ENCODE measurements at places on chromosomes 4 and X.
A peak's percentile ranks its signal among the peaks of the same experiment; 100 is the strongest.

DNA sequence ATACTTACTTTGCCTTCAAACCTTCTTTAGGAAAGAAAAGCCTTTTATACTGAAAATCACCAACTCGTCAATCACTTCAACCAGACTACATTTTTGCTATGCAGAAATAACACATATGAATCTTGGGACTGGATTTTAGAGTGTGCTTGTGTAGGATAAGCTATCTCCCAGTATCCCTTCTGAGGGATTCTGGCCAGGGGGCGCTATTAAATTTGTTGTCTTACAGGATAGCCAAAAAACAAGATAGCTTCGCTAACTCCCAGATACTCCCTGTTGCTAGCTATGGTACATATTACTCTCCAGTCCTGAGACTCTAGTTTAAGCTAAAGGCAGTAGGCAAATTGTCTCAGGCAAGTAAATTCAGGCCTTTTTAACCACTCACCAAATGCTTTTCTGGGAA is 167.2 kb downstream of the LHFPL1 start:
- DNase-seq = no peak

- DNase-seq = no peak
Observed at GRCh38 chrX:39814391-39814790, 283.4 kb downstream of the BCOR start.

GRCh38 chr4:67820903-67821302 is 62.9 kb downstream of the TMPRSS11D start:
- no peak for DNase-seq

DNA sequence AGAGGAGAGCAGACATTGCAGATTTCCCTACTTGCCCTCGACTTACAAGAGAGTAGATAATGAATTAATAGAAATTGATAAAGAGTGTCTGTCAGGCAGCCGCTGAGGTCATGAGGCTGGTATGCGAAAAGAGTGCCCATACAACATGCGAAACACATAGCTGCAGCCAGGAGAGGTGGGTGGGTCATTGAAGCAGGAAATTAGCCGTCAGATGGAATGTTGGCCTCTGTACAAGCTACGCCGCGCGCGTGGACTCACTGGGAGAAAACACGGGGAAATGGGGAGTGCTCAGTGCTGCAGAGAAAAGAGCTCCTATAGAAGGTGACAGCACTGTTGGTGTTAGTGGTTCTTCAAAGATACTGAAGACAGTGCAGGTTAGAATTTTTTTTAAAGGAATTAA is 125.1 kb downstream of the RAPGEF2 start:
- peak; percentile 38 for DNase-seq

DNA sequence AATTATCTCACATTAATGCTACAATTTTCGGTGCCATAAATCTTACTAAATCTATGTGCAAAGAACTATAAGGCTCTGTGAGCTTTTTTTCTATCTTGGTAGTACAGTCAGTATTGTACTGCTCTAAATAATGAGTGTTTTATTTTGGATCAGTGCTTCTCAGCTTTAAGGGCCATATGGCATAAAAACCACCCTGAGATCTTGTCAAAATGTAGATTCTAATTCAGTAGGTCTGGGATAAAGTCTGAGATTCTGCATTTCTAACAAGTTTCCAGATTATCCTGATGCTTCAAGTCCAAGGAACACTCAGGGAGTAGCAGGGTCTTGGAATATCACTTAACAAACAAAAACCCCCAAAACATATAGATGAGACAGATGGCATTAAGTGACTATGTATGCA is 486.5 kb downstream of the GRXCR1 start:
- DNase-seq = no peak

DNA sequence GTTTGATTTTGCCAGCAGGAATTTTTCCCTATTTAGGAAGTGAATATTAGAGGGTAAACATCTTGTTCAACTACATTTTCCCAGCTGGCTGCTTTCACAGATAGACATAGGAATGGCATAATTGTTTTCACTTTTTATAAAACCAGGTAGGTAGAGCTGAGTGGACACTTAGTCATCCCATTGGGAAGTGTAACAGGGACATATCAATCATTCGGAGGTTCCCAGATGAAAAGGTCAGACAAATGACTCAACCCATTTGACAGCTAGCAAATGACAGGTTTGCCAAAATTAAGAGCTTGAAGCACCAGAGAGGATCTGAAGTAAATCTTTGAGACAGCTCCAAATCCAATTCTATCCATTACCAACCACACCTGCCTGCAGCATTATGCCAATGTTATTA is 205.3 kb downstream of the SLC39A8 start:
- DNase-seq = no peak

DNA sequence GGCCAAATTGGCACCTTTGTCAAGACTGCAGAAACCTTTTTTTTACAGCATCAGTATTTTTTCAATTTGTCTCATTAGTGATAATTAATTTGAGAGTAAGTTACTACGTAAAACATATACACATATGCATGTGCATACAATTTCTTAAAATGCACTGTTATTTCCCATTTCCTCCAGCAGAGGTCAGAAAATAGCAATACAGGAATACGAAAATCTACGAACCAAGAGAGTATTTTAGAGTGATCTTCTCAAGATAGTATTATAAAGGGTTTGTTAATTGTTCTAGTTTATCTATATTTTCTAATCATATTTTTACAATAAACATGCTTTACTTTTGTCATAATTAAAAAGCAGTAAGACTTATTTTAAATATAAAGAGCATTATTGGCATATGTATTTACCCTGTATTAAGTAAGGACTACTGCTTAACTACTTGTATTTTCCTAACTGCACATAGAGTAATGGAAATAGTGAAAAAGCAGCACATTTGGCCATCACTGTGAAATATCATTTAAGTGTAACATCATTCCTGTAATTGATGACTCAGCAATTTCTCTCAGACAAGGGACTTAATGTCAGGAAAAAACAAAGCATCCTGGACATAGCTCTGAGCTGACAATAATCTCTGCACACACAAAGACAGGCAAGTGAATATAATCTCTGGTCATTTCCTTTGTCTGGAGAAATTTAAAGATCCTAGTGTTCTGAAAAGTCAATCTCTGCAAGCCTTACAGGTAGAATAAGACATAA is 45.6 kb downstream of the MAOB start:
- no peak for DNase-seq

GRCh38 chr4:152697284-152698088 is 17.7 kb upstream of the TMEM154 start:
- peak; percentile 75 for DNase-seq

GRCh38 chr4:22391551-22391950 is 124.3 kb downstream of the ADGRA3 start:
- DNase-seq = no peak

DNA sequence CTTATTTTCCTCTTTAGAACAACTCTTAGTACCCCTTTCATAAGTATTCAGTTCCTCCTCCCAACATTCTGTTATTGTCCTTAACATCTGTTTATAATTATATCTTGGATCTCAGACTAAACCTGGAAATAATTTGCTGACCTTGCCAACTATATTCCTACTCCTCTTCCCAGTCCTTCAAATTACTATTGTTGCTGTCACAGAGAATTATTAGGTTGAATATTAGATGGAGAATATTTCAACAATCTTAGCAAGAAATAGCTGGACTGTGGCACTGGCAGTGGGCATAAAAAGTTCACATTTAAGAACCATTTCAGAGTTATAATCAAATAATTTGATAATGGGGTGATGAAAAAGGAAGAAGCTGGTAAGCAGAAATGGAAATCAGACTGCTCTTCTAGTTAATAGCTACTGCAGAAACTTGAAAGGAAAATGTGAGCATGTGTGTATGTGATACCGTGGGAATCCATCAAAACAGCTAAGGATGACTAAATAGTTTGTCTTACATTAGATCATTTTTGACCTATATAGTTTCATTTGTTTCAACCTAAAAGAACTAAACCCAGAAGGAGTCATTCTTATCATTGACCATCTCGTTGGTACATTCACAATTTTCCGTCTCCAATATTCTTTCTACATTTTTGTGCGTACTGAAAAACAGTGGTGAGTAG is 43.3 kb upstream of the PRDM8 start:
- DNase-seq = no peak

DNA sequence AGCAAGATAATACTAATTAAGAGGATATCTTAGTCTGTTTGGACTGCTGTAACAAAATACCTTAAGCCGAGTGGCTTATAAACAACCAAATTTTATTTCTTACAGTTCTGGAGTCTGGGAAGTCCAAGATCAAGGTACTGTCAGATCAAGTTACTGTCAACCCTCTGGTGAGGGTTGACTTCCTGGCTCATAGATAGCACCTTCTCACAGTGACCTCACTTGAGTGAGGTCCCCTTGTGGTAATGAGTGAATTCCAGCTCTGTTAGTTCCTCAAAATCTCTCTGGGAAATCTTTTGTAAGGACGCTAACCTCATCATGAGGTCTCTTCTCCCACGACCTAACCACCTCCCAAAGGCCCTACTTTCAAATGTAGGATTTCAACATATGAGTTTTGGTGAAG is 36.9 kb upstream of the ADGRA3 start:
- DNase-seq = no peak

GRCh38 chr4:25727711-25728493 is 72.3 kb downstream of the SLC34A2 start:
- no peak for DNase-seq

GRCh38 chrX:36534900-36535299 is 473.3 kb upstream of the FAM47C start:
- no peak for DNase-seq
